ENCODE measurements at places on chromosomes 5 and 9.
A peak's percentile ranks its signal among the peaks of the same experiment; 100 is the strongest.

DNA sequence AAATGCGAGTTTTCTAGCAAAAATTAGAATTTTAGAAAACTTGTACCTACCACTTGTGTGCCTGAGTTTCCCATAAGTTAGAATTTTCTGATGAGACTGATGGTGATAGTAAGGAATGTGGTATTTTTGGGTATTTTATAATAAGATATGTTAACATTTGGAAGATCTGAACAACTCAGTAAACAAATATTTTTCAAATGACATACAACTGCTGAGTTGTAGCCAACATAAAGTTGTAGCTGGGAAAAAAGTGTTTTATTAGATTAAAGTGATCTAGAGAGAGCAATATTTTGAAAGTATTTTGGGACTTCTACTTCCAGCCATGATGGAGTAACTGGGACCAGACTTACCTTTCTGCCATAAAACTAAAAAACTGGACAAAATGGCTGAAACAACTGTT, 37.9 kb downstream of the GEMIN5 start:
- DNase-seq = no peak

DNA sequence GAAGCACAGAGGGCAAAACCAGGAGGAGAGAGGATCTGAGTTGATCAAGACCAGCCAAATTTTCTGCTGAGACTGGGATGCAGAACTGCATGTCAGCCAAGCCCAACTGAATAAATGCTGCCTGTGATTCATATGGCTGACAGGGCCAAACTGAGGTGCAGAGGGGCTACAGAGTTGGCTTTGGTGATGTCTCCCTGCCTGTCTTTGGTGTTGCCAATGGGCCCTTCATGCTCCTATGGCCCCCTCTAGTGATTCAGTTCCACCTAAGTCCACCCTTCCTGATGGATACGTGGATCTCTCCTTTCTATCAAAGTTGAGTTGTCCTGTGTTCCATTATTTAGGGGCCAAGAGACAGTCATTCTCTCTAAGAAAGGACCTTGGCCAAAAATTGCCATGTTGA, 163.6 kb upstream of the TLE4 start:
- no peak for DNase-seq

DNA sequence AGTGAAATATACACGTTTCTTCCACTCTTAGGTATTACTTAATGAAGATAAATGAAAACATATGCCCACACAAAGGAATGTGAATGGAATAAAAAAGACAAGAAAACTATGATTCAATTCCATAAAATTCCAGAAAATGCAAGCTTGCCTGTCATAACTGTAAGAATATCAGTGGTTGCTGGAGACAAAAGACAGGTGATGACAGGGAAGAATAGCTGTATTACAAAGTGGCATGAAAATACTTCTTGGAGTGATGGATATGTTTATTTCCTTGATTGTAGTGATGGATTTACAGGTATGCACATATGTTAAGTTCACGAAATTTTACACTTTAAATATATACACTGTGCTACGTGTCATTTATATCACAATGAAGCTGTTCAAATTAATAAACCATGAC, 553.3 kb downstream of the HTR1A start:
- no peak for DNase-seq

DNA sequence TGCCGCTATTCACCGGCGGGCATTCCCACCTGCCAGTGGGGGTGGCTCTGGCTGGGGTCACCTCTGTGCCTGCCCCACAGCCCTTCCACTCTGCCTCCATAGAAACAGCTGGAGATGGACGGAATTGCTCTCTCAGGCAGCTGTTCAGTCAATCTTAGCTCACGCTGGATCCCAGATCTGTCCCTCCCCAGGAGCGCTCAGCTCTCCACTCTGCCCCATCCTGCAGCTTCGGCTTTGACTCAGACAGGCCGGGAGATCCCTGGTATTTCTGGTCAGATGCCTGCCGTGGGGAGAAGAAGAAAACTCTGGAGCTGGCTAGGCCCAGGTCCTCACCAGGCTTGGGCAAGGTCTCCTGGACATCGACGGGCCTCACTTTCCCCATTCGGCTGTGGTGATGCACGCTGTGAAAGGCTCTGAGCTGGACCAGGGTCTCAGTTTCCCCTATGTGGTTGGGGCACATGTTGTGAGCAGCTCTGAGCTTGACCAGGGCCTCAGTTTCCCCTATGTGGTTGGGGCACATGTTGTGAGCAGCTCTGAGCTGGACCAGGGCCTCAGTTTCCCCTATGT, 7.6 kb upstream of the SLC9A3 start:
- DNase-seq = no peak

DNA sequence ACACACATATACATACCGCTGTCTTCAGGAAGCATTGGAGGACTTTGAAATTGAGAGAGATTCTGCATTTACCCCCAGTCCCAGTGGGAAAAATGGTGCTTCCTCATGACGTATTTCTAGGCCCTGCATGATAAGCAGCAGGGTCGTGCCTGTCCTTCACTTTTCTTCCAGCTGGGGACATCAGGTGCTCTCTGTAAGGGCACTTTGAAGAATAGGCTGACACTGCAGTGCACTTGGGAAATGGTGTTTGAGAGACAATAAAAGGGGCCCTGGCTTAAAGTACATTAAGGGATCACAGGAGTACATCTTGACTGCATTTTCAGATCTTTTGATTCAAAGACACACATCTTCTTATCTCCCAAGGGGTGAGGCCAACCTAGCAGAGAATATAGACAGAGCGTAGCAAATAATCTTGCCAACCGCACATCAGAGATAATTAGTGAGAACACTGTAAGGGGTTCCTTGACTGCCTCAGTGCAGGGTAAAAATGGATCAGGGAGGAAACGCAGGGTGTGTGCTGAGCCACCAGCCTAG, 437.9 kb downstream of the CSNK1G3 start:
- DNase-seq = no peak

DNA sequence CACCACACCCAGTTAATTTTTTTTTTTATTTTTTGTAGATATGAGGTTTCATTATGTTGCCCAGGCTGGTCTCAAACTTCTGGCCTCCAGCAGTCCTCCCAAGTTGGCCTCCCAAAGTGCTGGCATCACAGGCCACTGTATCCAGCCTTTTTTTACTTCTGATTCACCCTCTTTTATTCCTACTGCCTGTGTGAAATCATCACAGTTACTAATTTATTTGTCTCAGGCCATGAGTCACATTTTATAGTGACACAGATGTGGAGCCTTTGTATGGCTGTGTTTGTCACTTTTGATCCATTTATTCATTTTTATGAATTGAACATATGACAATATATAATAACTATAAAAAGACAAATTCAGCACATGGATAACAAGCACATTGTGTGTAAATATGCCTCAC, 67.1 kb upstream of the SNX2 start:
- DNase-seq = no peak

DNA sequence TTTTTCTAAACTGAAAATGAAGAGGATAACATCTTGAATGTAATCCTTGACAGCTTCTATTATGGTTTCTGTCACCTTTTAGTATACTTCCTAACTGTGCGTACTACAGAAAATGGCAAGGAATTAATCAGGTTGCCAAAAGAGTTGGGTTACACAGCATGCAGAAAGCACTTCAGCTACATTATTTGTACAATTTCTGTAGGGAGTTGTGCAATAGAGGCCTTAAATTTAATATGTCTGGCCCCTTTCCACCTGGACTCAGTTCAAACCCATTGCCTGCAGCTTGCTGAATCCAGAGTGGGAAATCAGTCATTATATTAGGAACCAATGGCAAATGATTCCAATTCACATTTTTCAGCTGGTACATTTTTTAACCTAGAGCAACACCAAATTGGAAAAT, 549.7 kb downstream of the CSNK1G3 start:
- DNase-seq = peak; percentile 83

All from skeletal muscle cell (primary cell).